NT2/D1 (cell line): ENCODE measurements at places on chromosomes 1 and 21.

GRCh38 chr1:248730507-248731335 lies 24.8 kb downstream of the LYPD8 start:
- DNase-seq, result no peak

- DNase-seq, result no peak
These were observed 43.6 kb downstream of the NFYC start for GRCh38 chr1:40734882-40735628.

DNA sequence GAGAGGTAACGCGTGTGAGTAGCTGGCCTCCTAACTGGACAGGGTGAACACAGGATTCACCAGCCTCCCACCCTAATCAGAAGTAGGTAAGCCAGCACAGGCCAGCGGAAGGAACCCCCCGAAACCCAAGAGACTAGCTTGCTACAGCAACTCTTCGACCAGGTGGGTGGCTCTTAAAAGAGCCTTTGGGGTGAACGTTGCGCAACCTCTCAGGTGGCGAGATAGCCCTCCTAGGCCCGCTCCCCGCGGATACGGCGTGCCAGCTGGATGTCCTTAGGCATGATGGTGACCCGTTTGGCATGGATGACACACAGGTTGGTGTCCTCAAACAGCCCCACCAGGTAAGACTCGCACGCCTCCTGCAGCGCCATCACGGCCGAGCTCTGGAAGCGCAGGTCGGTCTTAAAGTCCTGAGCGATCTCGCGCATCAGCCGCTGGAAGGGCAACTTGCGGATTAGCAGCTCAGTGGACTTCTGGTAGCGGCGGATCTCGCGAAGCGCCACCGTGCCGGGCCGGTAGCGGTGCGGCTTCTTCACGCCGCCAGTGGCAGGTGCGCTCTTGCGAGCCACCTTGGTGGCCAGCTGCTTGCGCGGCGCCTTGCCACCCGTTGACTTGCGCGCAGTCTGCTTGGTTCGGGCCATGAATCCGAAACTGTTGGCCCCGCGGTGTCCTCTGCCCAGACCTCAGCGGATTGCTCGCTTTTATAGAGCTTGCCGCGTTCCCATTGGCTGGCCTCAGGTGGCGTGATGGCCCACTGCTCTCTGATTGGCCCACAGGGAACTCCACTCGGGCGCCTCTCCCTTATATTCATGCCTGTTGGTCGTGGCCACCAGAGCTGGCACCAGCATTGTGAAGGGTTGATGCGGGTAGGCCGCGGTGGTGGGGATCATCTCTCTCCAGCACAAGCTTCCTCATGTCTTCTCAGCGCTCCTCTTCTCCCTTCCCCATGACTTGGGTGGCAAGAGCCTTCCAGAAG lies 8.3 kb upstream of the TRIM17 start:
- DNase-seq, result no peak

DNA sequence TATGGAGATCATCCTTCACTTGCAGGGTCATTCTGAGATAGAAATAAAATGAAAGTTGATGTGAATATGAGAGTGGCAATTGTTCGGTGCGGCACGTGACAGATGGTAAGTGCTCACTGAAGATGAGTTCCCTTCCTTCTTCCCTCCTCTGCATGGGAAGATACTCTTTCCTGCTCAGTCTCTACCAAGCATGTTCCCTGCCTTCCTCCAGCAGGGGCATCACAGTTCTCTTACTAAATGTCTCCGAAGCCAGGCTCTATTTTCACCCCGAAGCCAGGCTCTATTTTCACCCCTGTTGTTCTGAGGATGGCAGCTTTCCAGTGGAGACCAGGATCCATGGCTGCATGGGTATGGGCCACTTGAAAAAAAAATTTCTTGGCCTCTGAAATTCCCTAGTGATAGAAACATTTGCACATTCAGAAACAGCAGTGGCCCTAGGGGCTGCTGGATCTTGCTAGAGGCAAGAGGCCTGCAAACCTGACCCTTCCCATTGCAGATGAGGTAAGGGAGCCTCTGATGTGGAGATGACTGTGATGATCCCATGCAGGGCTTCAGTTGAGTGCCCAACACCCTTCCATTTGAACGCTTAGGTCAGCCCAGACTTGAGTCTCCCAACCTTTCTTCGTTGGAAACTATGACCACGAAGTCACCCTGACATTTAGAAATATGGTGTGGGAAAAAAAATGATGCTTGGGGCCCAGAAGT lies 123.7 kb upstream of the HMGB4 start:
- DNase-seq, result no peak

GRCh38 chr1:154384650-154385489 lies 20.3 kb upstream of the IL6R start:
- DNase-seq, result no peak
